Stimulated activated CD8-positive, alpha-beta memory T cell treated with anti-CD3 and anti-CD28 coated beads, Interleukin-7, amount 100 ng/mL, for 48 hours (primary cell): ENCODE measurements at places on chromosomes 3 and 15.

GRCh38 chr3:158093526-158093925 lies 12.7 kb downstream of the SHOX2 start:
- no peak for DNase-seq

GRCh38 chr3:102536456-102536855 lies 101.6 kb downstream of the ZPLD1 start:
- DNase-seq, result no peak

GRCh38 chr15:45801543-45801942 lies 166.7 kb downstream of the SQOR start:
- DNase-seq, result no peak

DNA sequence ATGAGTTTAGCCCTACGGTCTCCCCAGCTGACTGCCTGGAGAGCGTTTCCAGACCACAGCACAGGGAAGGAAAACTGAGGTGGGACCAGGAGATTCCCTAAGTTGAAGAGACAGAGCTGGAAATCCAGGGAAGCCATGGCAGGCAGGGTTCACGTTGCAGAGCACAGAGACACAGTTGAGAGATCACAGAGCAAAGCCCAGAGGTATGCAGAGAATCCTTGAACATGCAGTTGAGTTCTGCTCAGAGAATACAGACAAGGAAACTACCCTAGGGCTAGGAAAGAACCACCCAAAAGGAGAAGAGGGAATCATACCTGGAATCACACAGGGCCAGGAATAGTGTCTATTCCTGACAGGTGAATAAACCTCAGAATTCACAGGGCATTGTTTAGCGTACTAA lies 14.3 kb downstream of the SLC28A1 start:
- DNase-seq, result no peak

DNA sequence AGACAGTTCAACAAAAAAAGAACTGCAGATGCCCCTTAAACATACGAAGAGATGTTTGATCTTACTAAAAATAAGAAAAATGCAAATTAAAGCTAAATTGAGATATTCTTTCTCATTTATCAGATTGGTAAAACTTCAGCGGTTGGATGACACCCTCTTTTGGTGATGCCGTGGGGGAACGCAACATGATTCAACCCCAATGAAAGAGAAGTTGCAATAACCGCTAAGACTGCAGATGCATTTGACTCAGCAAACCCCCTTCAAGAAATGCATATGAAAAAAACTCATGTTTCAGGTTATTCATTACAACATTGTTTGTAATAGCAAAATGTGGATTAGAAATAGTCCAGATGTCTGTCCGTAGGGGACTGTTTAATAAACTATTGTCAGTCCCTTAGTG lies 3.6 kb downstream of the KLHL6 start:
- peak; percentile 53 for DNase-seq

- no peak for DNase-seq
Measured at GRCh38 chr15:85094685-85095084, 113.0 kb downstream of the PDE8A start.

DNA sequence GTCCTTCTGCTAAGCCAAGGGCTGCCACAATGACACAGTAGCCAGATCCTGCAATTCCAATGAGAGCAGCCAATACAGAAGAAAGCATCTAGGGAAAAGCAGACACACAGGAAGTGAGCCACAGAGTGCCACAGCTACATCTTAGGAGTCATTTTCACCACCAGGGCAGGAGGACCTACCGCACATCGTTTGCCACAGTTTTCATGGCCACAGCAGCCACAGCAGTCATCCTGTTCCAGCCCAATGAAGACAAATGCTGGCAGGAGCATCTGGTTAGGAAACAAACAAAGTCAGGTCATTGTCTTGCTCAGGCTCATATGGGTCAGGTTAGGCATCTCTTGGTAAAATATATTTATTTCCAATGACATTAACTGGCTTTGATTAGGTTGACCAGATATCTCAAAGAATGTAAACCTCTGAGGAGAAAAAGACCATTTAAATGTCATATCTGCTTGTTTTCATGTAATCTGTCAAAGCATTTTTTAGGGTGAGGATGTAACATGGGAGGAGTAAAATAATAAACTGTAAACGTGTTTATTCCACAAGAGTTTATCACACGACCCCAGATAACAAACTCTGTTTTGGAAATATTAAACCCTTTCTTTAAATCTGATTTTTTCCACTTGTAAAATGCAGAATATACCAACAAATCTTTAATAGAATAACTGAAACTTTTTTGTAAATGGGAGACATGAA lies 1.8 kb downstream of the TM4SF1 start:
- DNase-seq, result no peak

DNA sequence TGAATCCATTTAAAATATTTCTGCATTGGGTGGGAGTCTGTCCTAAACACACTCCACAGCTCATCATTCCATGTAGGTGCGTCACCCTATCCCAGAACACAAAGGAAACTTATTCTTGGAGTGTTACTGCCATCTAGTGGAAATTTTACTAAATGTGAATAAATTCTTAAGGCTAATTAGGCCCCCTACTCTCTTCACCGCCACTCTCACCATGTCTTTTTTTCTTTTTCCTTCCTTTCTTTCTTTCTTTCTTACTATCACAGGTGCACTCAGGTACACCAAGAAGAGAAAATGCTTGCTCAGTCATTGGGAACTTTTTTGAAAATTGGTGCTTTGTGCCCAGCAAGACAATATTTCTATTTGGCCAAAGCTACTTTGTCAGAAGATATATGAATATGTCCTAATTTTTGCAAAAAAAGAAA lies 26.4 kb upstream of the ATP8B4 start:
- DNase-seq, result no peak

GRCh38 chr3:66938338-66938963 lies 59.7 kb upstream of the KBTBD8 start:
- DNase-seq, result no peak

DNA sequence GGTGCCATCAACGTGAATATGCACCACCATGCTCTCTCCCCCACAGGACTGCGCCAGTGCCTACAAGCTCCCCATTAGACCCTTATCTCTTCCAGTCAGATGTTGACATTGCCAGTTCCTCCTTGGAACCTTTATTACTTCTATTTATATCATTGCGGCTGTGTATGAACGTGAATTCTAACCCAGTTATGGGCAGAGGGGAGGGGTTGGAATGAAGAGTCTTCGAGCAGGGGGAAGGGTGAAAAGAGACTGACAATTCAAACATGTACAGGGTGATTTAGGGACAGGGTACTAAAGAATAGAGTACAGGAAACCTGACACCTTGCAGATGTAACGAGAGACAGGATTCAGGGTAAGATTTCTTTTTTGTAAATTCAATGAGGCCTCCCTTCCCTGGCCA lies 41.8 kb upstream of the ST6GAL1 start:
- no peak for DNase-seq

DNA sequence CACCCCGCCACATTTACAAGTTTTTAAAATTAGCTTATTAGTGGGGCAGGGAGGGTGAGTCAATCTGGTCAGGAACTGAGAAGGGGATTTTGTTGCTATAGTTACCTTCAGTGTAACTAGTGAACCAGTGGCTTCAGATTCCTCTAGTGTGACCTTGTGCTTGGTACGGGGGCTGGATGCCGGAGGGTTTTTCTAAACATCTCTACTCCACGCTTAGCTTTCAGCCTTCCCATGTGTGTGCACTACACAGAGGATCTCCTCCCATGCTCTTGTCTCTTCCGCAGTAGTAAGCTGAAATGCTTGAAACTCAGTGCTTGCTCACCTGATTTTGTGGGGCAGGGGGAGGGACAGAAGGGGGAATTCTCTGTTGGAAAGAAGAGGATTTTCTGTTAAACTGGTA lies 67.9 kb upstream of the AKAP13 start:
- DNase-seq, result no peak

- no peak for DNase-seq
Measured at GRCh38 chr3:101838691-101839090, 10.6 kb upstream of the NFKBIZ start.

- DNase-seq, result no peak
Measured at GRCh38 chr3:165874663-165875489, 37.7 kb upstream of the BCHE start.

DNA sequence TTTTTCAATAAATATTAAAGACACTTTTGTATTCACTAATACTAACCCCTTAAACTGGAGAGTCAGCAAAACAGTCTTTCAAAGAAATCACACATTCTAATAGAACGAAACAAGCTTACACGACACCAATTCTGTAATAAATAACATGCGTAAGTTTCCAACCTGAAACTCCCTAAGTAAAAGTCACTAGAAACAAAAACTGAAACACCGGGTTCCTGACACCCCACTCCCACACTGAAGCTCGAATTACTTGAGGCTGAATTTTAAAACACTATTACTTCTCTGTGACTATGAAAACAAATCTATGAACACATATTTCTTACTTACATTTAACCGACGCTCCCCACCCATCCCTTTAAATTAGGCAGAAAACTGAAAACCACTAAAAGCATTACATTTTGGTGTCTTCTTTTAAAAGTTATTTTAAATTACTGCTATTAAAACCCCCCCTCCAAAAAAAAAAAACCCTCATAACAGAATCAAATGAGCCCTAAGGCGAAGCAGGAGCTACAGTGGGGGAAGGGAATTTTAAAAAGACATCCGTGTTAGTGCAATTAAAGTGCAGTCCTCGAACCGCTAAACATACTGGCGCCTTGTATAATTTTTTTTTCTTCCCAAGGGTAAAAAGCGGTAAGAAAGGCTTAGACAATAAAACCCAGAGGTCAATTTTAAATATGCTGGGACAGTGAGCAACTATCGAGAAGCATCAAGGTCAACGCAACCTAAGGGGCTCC lies 878 bp downstream of the SPPL2A start:
- no peak for DNase-seq

DNA sequence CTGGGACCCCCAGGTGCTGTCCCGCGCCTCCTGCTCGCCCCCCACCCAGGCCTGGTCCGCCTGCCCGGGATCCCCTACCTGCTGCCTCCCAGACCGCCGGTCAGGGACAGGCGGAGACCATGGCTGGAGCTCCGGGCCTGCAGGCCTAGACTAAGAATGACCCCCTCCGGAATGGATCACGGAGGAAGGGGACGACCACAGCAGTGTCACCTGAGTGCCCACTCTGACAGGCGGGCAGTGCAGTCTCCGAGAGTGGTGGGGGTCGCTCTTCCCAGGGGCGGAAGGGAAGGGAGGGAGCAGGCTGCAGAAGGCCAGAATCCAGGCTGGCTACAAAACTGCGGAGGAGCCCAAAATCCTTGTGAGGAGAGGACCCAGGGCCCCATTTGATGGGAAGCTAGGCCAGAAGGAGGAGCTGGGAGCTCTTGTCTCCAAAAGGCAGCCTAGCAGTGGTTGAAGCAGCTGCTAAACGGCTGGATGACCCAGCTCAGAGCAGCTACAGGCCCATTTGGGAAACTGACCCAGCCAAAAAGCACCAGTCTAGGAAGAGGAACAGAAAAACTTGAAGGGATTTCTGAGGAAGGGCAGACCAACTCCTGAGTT lies 908 bp upstream of the RAB43 start:
- DNase-seq, result no peak

- DNase-seq, result no peak
Measured at GRCh38 chr3:62057339-62058047, 315.9 kb downstream of the FEZF2 start.

DNA sequence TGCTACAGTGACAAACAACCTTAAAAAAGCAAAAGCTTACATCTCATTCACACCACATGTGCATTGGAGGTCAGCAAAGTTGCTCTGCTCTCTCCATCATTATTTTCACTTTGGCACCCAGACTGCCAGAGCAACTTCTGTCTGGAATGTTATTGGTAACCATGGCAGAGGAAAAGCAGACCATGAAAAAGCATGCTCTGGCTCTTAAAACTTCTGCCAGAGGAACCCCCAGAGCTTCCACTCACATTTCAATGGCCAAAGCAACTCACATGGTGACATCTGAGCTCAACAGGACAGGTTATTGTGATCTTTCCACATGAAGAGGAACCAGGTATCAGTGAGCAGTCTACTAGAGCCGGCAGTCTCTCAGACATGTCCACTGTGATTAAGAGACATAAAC lies 21.9 kb upstream of the FRMD5 start:
- no peak for DNase-seq

DNA sequence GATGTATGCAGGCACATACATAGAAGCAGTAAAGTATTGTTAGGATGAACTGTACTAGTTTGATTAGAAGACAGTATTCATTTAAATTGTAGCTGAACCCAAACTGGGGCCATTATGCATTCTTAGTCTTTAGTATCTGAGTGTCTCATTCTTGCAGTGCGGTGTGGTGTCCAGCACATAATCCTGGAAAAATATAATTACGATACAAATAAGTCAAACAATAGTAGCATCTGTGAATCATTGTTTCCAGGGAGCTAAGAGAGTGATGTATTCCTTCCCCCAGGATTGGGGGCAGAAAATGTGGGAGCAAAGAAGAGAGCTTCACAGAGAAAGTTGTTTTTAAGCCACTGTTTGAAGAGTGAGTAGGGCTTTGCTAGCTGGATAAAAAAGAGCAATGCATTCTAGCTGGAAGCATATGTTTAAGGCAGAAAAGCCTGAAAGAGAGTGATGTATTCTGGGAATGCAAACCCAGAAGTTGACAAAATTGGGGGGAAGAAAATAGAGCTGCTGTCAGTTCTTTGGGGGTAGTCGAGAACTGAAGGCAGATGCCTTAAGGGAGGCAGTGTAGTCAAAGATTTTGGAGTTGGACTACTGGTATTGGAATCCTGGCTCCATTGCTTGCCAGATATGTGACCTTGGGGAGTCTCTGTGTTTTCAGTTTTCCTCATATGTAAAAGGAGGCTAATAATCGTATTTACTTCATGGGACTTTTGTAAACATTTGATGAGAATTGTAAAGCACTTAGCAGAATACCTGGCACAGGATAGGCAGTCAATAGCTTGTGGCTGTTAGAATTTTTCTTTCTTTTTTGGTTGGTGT lies 14.1 kb downstream of the SLMAP start:
- no peak for DNase-seq

DNA sequence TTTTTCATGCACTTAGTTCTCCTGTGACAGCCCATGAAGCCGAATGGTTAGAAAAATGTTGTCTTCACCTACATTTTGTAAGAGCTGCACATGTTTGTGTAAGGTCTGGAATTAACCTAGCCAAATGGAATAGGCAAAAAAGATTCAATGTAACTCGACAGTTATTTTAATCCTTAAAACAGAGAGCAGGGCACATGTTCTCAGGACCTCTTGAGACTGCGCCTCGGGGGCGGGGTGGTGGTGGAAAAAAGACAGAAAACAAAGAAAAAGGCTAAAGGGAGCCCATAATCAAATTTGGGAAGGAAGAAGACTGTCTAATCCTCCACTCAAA lies 702 bp upstream of the CSNK1G1 start:
- no peak for DNase-seq
